ENCODE measurements at places on chromosomes 11 and 22.

- DNase-seq, result no peak
Measured at GRCh38 chr11:19187114-19187832, 14.5 kb downstream of the CSRP3 start.

DNA sequence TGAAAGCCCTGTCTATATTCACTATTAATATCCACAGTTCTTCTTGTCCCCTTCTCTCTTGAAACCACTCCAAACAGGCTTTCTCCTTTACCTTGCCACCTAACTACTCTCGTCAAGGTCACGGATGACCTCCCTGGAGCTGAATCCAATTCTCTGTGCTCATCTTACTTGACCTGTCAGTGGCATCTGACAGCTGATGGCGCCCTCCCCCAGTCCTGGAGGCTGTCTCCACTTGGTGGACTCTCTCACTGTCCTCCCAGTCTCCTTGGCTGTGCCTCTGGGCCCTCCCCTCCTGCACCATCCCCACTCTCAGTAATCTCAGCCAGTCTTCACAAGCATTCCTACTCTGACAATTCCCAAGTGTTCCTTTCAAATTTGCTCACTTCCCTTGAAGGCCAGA lies 8.7 kb downstream of the TNKS1BP1 start:
- DNase-seq, result no peak

DNA sequence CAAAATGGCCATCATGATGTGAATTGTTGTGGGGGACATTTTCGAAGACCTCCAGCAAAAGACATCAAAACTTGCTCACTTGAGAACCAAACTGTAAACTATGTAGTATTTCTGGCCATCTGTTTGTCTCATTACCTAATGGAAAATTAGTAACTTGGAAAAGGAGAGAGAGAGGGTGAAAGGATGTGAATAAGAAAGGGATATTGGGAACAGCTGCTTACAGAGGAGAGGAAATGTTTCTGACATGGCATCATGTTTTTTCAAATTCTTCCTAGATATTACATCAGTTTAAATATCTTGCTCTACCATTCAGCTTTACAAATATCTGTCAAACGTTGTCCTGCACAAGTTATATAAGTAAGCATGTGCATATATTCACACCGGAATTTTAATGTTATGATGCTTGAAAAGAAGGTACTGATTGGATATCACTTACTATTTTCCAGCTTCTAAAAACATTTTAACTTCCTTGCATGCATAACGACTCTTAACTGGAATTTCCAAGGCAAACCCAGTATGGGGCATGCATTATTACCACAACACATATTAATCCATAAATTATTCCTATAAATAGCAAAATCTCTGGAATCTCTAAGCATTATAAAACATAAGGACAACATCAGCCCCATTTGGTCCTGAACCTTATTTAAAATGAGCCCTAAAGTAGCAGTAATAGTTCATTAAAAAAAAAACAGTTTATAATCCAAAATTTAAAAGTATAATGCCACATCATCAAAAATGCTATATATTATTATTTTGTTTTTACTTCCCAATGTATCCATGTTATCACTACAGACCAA lies 20.0 kb downstream of the GUCY1A2 start:
- no peak for DNase-seq

GRCh38 chr11:2444821-2445745 lies at the start of gene KCNQ1:
Gene KCNQ1 (plus strand): TSS chr11:2445008. CDS start chr11:2445099, 91 bp downstream.
- peak; percentile 33 for DNase-seq

GRCh38 chr11:65021003-65021402 lies 6.2 kb upstream of the SNX15 start:
- DNase-seq, result no peak

DNA sequence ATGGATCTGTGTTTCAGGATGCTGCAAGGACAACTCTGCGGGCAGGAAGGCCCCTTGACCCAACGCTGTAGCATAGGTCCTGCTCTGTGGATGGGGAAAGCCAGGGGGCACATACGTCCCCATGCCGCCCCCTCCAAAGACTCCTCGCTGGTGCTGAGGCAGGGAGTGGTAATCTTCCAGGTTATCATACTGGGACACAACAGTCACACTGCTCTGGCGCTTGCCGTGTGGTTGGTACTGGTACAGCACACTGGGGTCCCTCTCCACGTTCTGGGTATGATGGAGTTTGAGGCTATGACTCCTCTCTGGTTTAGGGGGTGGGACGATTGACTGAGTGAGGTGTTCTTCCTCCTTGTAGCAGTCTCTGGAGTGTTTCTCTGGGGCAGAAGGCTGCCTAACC lies 26.2 kb upstream of the TP53AIP1 start:
- no peak for DNase-seq

DNA sequence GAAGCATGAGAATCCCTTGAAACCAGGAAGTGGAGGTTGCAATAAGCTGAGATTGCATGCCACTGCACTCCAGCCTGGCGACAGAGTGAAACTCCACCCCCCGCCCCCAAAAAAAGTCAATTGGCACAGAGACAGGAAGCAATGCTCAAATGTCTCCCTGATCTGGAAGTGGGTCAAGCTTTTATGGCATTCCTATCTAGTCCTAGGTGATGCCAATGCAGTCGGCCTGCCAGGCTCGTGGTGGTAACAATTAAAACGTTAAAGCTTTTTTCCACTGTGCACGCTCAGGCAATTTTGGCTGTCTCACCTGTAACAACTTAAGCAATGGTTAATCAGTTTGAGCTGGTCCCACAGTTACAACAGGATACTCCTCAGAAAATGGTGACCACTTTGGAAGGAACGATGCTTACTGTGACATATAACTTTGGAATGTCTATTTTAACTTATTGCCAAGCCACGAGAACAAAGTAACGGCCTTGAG lies 18.9 kb upstream of the PISD start:
- no peak for DNase-seq

GRCh38 chr11:64690235-64690634 lies 32.8 kb downstream of the NRXN2 start:
- DNase-seq, result no peak

DNA sequence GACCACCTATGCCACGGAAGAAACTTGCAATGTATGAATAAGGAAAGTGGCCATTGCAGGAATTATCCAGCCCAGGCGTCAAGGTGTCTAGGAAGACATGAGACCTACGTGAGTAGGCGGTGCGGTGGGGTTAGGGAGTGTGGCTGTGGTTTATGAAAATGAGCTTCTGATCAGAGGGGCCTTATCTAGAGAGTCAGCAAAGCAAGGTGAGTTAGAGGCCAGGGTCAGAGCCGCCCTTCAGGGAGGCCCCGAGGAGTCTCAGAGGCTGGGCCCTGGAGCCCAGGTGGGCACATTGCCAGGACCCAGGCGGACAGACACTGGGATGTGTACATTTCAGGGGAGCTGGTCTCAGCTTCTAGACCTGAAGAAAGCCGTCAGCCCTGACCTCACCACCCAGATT lies 13.8 kb upstream of the LINC01488 start:
- DNase-seq, result no peak

GRCh38 chr11:121029153-121029552 lies 5.3 kb downstream of the TBCEL start:
- DNase-seq, result no peak

DNA sequence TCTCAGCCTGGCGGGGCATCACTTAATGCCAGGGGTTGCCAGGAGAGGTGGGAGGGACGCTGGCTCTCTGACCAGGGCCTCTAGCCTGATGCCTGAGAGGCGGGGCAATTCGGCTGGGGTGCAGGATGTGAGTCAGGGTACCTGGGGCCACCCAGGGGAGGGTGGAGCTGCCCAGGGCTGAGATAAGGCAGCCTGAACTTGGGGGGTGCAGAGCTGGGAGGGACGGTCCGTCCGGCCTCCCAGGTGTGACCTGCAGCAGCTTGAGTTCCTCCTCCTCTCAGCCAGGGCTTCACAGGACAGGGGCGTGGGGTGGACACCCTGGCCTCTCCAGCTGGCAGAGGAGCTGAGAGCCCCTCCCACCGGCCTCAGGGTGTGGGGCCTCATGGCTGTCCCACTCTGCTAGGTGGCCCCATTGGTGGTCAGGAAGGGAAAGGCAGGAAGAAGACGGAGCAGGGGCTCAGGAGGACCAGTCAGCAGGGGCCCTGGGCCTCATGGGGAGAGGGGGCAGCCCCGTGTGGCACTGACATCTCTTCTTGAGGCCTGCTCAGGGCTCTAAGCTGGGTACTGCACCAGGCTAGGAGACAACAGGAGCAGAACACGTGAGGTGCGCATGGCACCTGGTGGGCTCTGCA lies 942 bp upstream of the RPS6KA4 start:
- peak; percentile 63 for DNase-seq

DNA sequence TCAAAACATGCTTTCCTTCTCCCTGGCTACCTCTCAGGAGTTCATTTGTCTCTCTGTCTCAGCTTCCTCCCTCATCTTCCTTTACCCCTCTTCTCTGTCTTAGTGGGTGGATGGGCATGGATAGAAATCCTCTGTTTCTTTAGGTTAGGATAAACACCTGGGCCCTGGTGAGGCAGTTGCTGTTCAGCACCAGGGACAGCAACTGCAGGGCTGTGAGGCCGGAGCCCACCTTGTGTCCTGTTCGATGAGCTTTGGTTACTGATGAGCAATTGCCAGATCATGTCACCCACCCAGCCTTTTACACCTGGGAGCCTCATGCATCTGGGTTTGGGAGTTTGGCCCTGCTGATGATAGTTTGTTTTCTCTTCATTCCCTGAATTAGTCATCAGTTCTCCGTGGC lies 6.1 kb upstream of the CRYBB3 start:
- DNase-seq, result no peak

DNA sequence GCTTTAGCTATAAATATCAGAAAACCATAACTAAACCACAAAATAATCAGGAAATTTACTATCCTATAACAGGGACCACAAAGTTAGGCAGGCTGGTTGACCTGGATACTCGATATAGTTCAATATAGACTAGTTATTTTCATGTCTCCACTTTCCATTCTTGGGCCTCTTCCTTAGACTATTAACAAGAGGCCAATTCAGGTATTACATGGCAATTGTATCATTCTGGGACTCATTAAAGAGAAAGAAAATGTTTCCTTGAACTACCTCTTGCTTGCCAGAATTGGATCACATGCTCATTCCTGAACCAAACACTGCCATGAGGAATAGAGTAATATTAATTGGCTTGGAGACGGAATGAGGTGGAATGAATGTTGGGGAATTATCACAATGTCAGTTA lies 76.0 kb downstream of the EIF3M start:
- DNase-seq, result no peak

GRCh38 chr11:1459764-1460395 lies 26.7 kb downstream of the MOB2 start:
- DNase-seq, result no peak

DNA sequence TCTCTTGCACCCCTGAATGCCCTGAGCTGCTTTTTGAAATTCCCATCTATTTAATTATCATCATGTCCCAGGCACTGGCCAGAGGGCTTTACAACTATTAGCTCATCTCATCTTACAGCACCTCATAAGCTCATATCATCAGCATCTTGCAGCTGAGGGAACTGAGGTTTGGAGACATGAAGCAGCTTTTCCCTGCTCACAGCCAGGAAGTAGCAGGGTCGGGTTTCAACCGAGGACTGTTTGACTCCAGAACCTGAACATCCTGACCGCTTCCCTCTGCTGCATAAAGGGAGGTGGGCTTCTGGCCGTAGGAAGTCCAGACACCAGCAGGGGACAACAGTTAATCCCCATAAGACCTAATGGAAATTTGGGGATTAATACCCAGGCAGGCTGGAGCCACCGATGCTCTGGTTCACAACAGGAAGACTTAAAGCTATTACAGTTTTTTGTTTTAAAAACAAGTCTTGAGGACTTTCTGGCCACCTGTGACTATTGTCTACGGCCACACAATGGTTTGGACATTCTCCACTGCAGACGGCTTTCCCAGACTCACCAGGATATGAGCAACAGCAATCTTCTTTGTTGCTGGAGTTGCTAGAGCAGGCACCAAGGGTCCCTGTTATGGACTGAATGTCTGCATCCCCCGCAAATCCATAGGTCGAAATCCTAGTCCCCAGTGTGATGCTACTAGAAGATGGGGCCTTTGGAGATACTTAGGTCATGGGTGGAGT lies 47.4 kb downstream of the CHST1 start:
- no peak for DNase-seq

- DNase-seq, result peak; percentile 95
Measured at GRCh38 chr11:67508486-67509121, 642 bp upstream of the CDK2AP2 start.

GRCh38 chr22:40463683-40464082 lies 93.3 kb downstream of the SGSM3 start:
- DNase-seq, result no peak

DNA sequence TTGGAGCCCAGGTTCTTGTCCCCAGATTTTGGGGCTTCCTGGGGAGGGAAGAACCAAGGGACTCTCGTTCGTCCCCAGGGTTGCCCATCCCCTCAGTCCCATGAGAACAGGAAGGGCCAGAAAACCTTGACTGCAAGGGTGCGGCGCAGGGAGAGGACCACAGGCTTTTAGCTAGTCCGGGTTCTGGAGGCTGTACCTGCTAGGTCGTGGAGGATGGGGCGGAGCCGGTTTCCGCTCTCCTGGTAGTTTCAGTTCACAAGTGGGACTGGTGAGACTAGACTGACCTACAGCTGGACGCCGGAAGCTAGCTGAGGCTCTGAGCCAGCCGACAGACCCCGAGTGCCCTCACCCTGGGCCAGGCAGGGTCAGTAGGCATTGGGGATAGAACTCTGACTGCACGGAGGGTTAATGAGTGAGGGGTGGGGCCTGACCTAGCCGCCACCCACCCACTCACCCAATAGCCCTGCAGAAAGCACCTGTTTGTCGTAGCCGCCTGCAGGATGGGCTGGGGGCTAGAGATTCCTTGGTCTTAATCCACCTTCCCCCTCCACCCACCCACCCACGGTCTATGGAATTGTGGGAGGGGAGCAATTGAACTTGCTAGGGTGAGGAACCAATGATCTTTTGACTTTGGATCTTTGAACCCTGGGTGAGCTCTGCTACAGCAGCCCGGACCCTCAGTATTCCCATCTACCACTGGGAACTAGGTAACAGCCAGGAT lies 1.5 kb downstream of the MAFF start:
- DNase-seq, result no peak

DNA sequence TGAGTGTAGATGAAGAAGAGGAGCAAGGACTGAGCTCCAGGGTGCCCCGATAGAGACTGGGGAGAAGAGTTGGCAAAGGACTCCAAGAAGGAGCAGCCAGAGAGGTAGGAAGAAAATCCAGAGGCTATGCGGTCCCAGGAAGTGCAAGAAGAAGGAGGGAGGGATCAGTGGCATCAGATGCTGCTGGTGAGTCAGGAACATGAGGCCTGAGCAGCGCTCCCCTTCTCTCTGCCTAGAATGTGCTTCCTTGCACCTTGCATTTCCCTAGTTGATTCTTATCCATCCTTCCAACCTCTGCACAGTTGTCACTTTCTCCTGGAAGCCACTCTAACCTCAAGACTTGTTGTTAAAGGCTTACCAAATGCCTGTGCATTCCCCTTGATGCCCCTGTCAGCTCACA lies 21.3 kb downstream of the KCNC1 start:
- DNase-seq, result no peak
